Progenitor cell of endocrine pancreas (in vitro differentiated cells): ENCODE measurements at places on chromosomes 16 and 17.

DNA sequence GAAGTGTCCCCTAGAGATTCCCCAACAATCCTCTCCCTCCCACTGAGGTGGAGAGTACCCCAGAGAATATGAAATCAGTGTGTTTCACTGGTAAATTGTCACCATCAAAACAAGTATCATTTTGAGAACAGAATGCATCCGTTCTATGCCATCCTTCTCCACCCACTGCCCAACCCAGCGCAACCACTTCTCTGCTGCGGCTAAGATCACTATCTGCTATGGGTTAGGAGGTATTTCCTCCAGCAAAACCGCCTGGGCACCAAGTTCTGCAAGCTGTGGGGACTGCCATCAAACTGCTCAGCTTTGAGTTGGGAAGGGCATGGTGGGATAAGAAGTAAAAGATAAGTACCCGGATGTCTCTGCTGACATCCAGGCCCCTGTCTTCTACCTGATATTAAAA, 24.4 kb downstream of the CNTNAP1 start:
- no peak for DNase-seq

GRCh38 chr16:85543536-85543935, 69.6 kb upstream of the GSE1 start:
- DNase-seq, result no peak

DNA sequence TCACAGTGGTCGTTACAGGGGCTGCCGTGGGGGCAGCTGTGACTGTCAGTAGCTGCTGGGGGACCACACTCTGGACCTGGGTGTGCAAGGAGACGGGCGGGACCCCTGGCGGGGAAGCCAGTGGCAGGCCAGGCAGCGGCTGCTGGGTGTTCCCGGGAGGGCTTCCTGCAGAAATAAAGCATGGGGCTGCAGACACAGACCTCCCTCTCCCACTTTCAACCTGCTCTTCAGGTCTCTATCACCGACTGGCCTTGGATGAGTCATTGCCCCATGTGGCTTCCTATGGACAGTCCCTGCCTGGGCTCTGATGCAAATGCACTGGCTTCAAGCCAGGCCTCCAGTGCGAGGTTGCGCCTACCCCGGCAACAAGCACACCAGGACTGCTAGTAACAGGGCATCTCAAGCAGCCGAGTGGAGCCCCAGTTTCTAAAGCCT, 17.2 kb downstream of the SREBF1 start:
- DNase-seq, result no peak

GRCh38 chr17:73430165-73430680, 118.4 kb upstream of the CDC42EP4 start:
- DNase-seq, result no peak

GRCh38 chr17:14701886-14702285, 401.0 kb downstream of the HS3ST3B1 start:
- DNase-seq, result no peak

DNA sequence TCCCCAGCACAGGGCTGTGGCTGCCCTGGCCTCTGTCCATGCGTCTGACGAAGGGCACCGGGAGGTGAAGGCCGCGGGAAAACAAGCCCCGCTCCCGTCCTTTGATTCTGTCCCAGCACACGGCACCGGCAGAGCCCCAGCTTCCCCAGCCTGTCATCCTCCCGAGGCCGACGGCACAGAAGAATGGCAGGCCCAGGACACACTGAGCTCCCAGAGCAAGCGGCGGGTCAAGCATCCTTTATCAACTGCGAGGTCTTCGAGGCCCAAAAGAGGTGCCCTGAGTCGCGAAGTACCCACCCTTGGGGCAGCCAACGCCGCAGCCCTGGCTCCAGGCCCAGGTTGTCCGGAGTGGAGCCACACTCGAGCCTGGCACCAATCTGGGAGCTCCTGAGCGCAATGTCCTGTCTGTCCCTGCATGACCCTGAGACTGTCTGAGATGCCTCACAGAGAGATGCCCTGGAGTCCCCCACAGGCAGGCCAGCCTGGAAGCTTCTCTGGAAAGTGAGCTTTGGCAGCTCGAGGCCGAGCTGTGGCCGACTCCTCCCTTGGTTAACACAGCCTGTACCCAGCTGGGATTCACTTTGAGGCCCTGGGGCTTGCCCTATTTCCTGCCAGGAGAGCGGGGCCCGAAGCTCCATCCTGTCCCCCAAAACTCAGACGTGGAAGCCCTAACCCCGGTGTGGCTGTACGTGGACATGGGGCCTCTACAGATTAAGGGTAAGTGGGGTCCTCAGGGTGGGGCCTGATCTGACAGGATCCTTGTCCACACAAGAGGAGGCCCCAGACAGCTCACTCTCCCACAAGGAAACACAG, 23.3 kb downstream of the SLC7A5 start:
- no peak for DNase-seq

DNA sequence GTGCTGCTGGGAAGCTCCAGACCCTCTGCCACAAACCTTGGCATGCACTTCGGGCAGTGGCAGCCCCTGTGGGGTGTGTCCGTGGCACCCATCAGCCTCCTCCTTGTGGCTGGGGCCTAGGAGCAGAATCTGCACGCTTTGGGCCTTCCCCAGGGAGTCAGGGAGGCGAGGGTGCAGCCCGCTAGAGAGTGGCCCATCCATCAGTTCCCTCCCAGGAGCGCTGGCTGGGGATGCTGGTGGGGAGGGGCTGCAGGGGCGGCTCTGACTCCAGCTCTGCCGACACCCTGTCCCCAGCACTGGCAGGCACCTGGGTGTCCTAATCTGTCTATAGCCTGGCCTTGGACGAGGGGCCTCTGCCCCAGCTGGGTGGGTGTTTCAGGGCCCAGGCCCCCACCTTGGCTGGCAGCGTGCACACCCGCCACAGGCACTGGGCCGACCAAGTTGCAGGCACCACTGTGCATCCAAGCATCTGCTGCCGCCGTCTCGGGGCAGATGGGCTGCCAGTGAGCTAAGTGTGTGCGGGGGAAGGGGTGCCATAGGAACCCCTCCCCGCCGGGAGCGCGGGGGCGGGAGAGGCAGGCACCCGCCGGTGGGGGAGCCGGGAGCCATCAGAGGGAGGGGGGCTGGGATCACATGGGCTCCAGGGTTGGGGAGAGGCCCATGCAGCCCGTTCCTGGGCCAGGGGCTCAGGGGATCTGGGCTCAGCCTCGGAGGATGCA, 30.2 kb downstream of the ENDOV start:
- DNase-seq, result no peak

- DNase-seq, result no peak
Observed at GRCh38 chr16:46843898-46844642, 13.1 kb upstream of the C16orf87 start.

GRCh38 chr17:7856011-7856810, 1.1 kb downstream of the NAA38 start:
- DNase-seq, result no peak

DNA sequence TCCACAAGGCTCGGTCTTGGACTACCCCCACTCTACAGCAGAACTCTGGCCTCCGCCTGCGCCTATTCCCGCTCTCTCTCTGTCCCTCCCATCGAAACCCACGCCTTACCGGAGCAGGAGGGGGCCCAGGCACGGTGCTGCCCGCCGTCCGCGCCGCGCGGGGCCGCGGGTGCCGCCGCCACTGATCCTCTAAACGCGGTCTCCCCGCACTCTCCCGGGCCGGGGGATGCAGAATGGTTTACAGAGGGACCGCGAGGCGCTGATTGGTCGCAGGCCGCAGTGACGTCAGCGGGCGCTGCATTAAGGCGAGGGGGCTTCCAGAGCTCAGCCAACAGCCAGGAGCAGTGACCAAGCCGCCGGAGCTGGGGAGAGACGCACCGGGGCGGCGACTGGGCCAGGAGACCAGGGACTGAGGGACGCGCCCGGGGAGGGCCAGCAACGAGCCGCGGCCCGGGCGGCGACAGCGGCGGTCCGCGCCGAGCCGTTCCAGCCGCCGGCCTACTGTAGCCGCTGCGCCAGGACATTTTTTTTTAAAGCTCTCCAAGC, 747 bp upstream of the LHX1 start:
- DNase-seq, result no peak

DNA sequence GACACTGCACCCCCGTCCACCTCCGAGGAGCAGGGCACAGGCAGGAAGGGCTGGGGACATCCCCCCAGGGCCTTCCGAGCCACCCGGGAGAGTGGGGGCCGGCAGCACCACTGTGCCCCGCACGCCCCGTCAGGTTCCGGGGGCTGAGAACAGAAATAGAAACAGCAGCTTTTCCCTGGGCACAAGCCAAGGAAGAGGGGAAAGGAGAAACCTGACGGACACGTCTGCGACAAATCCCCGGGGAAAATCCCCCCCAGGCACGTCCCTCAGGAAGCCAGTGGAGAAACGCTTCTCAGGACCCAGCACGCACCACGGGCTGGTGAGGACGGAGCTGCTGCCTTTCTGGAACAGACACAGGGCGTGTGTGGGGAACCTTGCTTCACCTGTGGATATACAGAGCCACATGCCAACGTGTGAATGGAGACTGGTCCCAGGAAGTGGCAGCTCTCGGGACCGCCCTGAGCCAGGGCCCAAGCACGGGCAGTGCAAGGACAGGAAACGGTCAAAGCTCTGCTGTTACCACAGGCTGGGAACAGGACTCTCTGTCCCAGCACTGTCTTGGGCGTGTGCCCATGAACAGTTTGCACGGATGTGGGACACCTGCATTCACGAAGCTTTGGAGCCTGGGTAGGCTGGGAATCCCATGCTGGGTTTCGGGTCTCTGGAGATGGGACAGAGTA, 1.2 kb upstream of the TMEM204 start:
- no peak for DNase-seq

GRCh38 chr16:82655072-82655714, 28.4 kb downstream of the CDH13 start:
- DNase-seq, result no peak

- no peak for DNase-seq
Observed at GRCh38 chr16:53715023-53715384, 11.0 kb downstream of the FTO start.

- DNase-seq, result no peak
Observed at GRCh38 chr17:41511116-41511515, 5.7 kb upstream of the KRT13 start.

DNA sequence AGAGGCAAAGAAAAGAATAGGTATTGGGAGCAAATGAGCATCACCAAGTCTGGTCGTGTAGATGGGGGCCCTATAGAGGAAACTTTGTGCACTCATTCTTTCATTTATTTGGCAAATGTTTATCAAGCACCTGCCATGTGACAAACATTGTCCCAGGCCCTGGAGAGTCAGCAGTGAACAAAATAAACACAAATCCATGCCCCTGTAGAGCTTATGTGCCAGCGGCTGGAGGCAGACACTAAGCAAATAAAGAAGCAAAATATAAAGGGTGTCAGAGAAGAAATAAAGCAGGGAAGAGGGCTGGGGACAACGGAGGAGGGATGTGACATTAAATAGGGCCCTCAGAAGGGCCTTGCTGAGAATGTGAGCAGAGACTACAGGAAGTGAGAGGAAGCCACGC, 45.5 kb downstream of the KATNIP start:
- DNase-seq, result no peak

DNA sequence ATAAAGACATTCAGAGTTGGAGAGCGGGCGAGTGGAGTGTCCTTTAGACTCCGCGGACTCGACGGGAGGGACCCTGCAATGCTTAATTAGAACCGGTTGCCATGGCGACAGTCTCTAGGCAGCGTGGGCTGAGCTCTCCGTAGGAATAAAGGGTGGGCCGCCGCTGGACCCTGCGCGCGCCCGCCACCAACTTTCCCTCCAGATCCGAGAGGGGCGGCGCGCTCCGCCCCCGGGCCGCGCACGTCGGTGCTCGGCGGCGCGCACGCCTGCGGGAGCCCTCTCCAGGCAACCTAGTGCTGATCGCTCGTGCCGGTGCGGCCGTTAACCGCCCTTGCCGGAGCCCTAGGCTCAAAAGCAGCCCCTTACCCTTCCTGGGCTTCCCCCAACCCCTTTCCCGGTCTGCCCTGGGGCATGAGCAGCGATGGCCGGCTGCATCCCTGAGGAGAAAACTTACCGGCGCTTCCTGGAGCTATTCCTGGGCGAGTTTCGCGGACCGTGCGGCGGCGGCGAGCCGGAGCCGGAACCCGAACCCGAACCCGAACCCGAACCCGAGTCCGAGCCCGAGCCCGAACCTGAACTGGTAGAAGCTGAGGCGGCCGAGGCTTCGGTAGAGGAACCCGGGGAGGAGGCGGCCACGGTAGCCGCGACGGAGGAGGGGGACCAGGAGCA, at the start of gene PPM1E:
Gene PPM1E (plus strand): TSS at position 278 of the 669 bp plus-strand sequence.
- peak; percentile 68 for DNase-seq

DNA sequence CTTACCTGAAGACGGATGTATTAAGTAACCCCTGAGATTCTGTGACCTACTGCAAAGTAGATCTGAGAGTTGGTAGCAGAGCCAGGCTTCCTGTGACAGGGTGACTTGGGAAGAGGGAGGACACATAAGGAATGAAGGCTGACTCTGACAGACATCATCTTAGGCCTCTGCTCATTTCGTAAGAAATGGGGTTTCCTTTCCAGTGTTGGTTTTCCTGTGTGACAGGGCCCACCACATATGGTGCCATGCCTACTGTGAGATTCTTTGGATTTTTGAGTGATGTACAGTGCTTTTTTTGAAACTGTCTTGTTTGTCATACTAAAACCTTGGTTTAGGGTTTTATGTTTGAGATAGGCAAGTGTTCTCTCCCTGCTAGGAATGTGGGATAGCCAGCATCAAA, 12.7 kb downstream of the LIG3 start:
- no peak for DNase-seq

GRCh38 chr16:78900044-78900811, 700.3 kb downstream of the MAF start:
- DNase-seq, result no peak

GRCh38 chr17:38428112-38428642, at the start of gene ARHGAP23:
ARHGAP23 (plus strand) TSS chr17:38428464; CDS start chr17:38428486, 22 bp downstream.
- DNase-seq, result no peak

DNA sequence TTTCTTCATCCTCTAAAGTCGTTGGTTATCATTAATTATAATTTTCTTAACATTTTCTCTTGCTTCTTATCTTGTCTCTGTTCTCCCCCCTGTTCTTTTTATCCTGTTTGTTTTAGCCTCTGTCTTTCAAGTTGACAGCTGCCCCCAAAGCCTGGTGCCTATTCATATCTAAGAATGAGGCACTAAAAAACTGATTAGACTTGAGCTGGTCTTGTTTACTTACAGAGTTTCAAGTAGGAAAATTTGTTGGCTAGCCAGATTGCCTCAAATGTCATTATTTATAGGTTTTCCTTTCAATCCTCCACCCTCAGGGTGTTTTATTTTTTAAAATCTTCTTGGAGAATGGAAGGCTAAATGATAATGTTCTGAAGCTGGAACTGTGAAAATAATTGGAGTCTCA, 236.0 kb downstream of the UTP18 start:
- no peak for DNase-seq

DNA sequence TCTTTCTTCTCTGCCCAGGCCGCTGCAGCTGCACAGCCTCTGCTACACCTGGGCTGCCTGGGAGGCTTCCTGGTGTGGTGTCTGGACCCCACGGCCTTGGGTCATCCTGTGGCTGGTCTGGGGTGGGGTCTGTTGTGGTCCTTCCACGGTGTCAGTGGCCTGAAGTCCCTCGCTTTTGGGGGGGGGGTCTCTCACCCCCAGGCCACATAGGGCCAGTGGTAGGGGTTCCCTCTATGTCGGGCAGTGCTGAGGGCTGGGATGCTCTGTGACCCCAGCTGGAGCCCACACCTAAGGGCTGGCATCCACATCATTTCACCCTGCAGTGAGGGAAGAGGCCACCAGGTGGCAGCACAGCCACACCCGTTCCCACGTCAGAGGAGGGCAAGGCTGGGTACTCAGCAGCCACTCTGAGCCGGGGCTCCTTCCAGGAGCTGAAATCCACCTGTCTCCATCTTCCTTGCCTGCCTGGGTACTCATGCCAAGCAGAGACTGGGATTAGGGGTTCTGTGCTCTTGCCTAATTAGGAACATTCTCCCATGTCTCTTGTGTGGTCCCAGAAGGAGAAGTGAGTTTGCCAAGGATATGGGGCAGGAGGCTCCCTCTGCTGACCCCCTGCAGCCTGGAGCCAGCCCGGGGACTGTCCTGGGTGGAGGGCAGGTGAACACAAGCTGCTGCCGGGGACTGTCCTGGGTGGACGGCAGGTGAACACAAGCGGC, 13.0 kb downstream of the ENGASE start:
- peak; percentile 82 for DNase-seq

- no peak for DNase-seq
Observed at GRCh38 chr17:58541249-58541648, 26.8 kb upstream of the MTMR4 start.
